Endothelial cell of coronary artery (primary cell): ENCODE measurements at places on chromosomes 4 and X. TPM values are rescaled to one million over a fixed set of nuclear protein-coding genes. Genes with fewer than 3 reads are reported as not detected.

The ZNF141 gene
- total RNA-seq: 7.6 and 11.8 TPM in 2 replicates

The MAGEC2 gene
- total RNA-seq: not detected in 2 replicates

The IL1RAPL1 gene
- 0.19 and 1.9 TPM in 2 replicates for total RNA-seq

The POLN gene
- 3.1 and 5.9 TPM in 2 replicates for total RNA-seq

The H2BW2 gene
- not detected in 2 replicates for total RNA-seq

The KCNE5 gene
- total RNA-seq: 0.09 and 0.18 TPM in 2 replicates

The SLC9B1 gene
- 0.47 and 0.63 TPM in 2 replicates for total RNA-seq

The CFAP99 gene
- under 0.01 and 0.09 TPM in 2 replicates for total RNA-seq

The MXRA5 gene
- total RNA-seq: under 0.01 TPM in 1 of 2 replicates, not detected in the other
